Psoas muscle (tissue), 8 donors: ENCODE measurements at places on chromosomes 12 and 14. TPM values are rescaled to one million over a fixed set of nuclear protein-coding genes. Genes with fewer than 3 reads are reported as not detected.

- no peak overlapping the region for H3K4me3 ChIP-seq
- H3K4me1 ChIP-seq = peaks cover 7% of the 10 kb centered on the region
- DNase-seq = no peak
- no peaks in the 10 kb centered on the region for H3K36me3 ChIP-seq
- no peak overlapping the region for H3K27ac ChIP-seq
These were observed 8.4 kb downstream of the B4GALNT1 start for GRCh38 chr12:57624441-57625220.

- no peak overlapping the region for H3K27ac ChIP-seq
- H3K36me3 ChIP-seq = no peaks in the 10 kb centered on the region
- peaks cover 3% of the 10 kb centered on the region for H3K27me3 ChIP-seq
- no peak for DNase-seq
These were observed 82.0 kb upstream of the HMGA2 start for GRCh38 chr12:65742018-65743010.

DNA sequence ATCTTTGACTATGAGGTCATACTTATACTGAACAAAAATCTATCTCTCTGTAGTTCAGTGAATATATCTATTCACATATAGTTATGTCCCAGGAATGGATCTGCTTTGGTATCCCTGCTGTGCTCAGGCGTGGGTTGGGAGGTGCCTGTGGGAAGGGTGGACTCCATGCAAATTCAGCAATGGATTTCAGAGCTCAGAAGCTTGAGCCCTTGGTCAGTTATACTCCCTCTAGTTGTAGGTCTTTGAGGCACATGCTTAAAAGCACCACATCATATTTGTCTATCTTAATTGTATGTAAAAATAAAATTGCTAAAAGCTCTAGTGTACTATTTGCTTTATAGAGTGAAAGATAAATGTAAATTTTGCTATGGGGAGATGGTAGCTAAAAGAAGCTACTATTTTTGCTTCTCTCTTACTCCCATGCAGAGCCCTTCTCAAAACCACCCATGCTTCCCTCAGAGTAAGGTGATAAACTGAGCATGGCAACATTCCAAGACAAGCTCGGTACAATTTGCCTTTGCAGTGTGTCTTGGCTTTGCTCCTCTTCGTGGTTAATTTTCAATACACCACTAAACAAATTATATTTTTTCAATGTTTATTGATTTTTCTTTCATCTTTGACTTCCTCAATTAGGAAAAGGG is 54.9 kb downstream of the SLC16A7 start:
- no peaks in the 10 kb centered on the region for H3K36me3 ChIP-seq
- DNase-seq = no peak
- no peak overlapping the region for H3K4me3 ChIP-seq
- H3K4me1 ChIP-seq = no peaks in the 10 kb centered on the region
- H3K27me3 ChIP-seq = no peaks in the 10 kb centered on the region

DNA sequence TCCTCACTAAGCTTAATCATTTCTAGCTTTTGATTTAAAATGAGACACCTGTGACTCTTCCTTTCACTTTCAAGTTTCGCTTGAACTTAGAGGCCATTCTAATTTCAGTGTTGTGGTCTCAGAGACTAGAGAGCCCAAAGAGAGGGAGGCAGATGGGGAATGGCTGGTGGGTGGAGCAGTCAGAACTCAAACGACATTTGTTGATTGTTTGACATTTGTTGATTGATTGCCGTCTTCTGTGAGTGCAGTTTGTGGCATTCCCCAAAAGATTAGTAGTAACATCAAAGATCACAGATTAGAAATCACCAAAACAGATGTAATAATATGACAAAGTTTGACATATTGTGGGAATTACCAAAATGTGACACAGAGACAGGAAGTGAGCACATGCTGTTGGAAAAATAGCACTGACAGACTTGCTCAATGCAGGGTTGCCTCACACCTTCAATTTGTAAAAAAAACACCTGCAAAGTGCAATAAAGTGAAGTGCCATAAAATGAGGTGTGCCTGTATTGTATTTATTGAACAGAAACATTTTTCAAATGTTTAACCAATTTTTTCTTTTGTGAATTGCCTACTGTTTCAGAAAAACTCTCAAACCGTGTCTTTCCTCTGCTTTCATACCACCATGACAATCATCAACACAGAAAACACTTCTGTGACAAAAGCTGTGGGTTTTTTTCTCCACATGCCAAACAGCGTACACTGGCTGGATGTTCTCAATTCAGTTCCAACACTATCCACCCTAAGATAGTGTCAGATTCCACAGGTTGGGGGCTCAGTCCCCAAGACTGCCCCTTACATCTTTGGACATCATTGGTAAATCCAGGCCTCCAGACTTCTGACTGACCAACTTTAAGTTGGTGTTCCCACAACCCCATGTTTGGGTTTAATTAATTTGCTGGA is 376.3 kb upstream of the RGS6 start:
- no peak overlapping the region for H3K4me3 ChIP-seq
- no peaks in the 10 kb centered on the region for H3K4me1 ChIP-seq
- no peaks in the 10 kb centered on the region for H3K27me3 ChIP-seq
- no peaks in the 10 kb centered on the region for H3K36me3 ChIP-seq
- no peak for DNase-seq
- no peak overlapping the region for H3K27ac ChIP-seq

DNA sequence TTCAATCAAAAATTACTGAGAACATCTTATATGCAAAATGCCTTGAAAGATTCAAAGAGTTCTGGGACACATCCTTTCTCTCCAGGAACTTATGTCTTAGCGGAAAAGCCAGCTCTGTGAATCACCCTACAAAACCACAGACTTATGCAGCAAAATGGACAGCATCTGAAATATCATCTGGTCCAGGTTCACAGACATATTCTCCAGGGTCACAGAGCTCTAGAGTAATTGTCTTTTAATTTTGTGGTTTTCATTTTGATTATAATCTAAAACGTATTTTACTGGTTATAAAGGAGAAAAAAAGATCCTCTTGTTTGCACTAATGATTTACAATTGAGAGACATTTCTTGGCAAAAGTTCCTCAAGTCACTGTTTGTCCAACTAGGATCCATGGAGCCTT is 246.2 kb downstream of the MSRB3 start:
- no peak overlapping the region for H3K4me3 ChIP-seq
- H3K4me1 ChIP-seq = no peaks in the 10 kb centered on the region
- H3K27ac ChIP-seq = no peak overlapping the region
- H3K27me3 ChIP-seq = no peaks in the 10 kb centered on the region
- H3K36me3 ChIP-seq = no peaks in the 10 kb centered on the region

GRCh38 chr14:106058342-106058741 is 532.0 kb downstream of the TMEM121 start:
- no peak overlapping the region for H3K4me3 ChIP-seq
- no peak for DNase-seq
- no peaks in the 10 kb centered on the region for H3K4me1 ChIP-seq
- no peaks in the 10 kb centered on the region for H3K36me3 ChIP-seq

GRCh38 chr12:69666798-69667197 is 32.3 kb downstream of the BEST3 start:
- no peak for DNase-seq
- H3K27ac ChIP-seq = no peak overlapping the region
- no peak overlapping the region for H3K4me3 ChIP-seq
- H3K4me1 ChIP-seq = peaks cover 5% of the 10 kb centered on the region
- H3K36me3 ChIP-seq = peaks cover 4% of the 10 kb centered on the region

The RAD9B gene
- 4.2 TPM for total RNA-seq

The GLIPR1 gene
- 2.8 TPM for total RNA-seq

GRCh38 chr12:43151441-43151981 is 400.5 kb downstream of the ADAMTS20 start:
- H3K27ac ChIP-seq = no peak overlapping the region
- no peaks in the 10 kb centered on the region for H3K27me3 ChIP-seq

DNA sequence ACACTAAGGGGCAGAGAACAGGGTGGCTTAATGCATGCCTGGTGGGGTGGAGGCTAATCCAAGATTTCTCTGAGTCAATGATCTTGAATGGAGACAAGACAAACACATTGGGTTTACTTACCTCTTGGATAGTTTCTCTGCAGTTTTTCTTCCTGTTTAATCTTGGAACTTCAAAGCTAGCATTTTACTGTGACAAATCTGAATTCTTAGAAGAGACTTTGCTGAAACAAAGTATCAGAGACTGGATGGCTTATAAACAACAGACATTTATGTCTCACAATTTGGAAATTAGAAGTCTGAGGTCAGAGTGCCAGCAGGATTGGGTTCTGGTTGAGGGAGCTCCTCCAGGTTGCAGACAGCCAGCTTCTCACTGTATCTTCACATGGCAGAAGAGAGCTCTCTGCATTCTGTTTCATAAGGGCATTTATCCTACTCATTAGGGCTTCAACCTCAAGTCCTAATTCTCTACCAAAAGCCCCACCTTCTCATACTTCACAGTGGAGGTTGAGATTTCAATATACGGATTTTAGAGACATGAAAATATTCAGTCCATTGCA is 921.8 kb downstream of the VRK1 start:
- no peaks in the 10 kb centered on the region for H3K4me1 ChIP-seq
- DNase-seq = no peak
- no peak overlapping the region for H3K4me3 ChIP-seq

The AQP2 gene
- not detected for total RNA-seq

GRCh38 chr12:116121453-116121871 is 156.0 kb downstream of the MED13L start:
- DNase-seq = no peak
- no peaks in the 10 kb centered on the region for H3K27me3 ChIP-seq
- peaks cover 89% of the 10 kb centered on the region for H3K4me1 ChIP-seq
- H3K36me3 ChIP-seq = no peaks in the 10 kb centered on the region
- H3K27ac ChIP-seq = peak overlapping the region; percentile 67

DNA sequence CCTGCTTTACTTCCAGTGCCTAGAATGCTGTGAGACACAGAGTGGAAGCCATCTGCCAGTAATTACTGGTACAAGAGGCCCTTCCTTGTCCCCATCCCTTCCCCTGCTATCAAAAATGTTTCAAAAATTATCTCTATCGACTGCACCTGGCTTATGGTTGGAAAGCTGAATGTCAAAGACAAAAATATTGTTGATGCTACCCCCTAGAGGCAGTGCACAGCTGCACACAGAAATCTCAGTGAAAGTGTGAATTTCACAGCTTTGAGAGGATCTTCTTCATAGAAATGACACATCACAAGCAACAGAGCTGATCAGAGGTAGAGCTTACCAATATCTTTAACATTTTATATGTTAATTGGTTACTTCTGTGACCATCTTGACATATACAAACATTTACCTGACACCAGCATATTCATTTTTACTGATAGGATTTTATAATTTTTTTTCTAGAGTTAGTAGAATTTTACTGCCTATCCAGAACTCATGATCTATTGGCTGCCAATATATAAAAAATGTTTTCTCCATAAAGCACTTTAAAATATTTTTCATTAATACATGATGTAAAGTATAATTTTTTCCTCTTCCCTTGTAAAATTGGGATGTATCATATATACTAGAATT is 138.0 kb downstream of the AACS start:
- H3K4me3 ChIP-seq = no peak overlapping the region
- H3K36me3 ChIP-seq = no peaks in the 10 kb centered on the region
- DNase-seq = no peak
- H3K27ac ChIP-seq = no peak overlapping the region

DNA sequence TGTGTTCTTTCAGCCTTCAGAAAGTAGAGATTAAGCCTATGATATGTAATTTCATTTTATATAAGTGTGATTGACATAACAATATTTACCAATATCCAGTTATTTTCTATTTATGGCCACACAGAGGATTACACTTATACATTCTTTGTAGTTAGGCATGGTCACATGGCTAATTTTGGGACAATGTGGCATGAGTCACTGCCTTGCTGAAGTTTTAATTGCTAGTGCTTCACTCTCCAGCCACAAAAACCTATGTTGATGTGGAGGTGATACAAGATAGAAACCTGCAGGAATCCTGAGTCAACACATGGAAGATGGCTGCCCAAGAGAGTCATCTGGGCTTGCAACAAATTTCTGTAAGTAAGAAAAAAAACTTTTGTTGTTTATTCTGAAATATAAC is 17.0 kb downstream of the CLEC14A start:
- no peak overlapping the region for H3K4me3 ChIP-seq
- no peak overlapping the region for H3K27ac ChIP-seq
- no peak for DNase-seq
- no peaks in the 10 kb centered on the region for H3K4me1 ChIP-seq
- H3K27me3 ChIP-seq = no peaks in the 10 kb centered on the region

DNA sequence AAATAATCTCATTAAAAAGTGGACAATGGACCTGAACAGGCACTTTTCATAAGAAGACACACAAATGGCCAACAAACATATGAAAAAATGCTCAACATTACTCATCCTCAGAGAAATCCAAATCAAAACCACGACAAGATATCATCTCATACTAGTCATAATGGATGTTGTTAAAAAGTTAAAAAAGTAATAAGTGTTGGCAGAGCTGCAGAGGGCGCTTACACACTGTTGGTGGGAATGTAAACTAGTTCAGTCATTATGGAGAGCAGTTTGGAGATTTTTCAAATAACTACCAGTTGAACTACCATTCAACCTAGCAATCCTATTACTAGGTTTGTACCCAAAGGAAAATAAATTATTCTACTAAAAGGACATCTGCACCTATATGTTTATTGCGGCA is 47.2 kb downstream of the FOXG1 start:
- DNase-seq = no peak
- H3K4me3 ChIP-seq = no peak overlapping the region
- no peaks in the 10 kb centered on the region for H3K4me1 ChIP-seq
- no peak overlapping the region for H3K27ac ChIP-seq
- H3K36me3 ChIP-seq = no peaks in the 10 kb centered on the region

DNA sequence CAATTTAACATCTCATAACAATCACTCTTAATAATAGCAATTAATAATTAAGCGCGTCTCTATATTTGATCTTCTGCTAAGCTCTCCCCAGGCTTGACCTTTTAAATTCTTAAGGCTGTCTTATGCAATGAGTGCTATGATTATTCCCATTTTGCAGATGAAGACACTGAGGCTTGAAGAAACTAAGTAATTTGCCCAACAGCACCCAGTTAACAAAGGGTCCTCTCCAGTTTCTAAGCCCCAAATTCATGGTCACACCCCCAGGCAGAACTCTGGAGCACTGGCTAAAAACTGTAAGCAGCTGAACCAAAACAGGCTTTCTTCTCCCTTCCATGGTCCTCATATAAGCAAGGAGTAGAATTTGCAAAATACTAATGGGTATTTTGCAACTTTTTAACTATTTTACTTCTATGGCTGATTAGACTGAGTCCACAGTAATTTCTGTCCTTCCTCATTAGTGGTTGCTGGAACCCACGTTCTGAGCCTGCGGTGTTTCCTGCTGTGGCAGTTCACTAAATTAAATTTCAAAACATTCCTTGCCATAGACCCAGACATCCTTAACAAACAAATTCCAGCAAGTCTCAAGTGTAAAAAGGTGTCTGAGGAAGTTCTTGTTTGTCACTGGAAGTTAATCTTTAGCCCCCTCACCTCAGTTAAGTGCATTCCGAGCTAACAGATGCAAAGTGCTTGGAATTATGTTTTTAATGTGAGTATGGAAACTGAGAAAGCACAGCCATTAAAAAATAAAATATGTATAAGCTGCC is 76.5 kb downstream of the TMEM132D start:
- H3K36me3 ChIP-seq = no peaks in the 10 kb centered on the region
- DNase-seq = no peak
- peaks cover 5% of the 10 kb centered on the region for H3K27me3 ChIP-seq
- no peak overlapping the region for H3K4me3 ChIP-seq
- no peaks in the 10 kb centered on the region for H3K4me1 ChIP-seq
- no peak overlapping the region for H3K27ac ChIP-seq
